ENCODE measurements at places on chromosomes 1 and 21.

- DNase-seq = no peak
Observed at GRCh38 chr21:29642551-29643245, 297.1 kb downstream of the GRIK1 start.

DNA sequence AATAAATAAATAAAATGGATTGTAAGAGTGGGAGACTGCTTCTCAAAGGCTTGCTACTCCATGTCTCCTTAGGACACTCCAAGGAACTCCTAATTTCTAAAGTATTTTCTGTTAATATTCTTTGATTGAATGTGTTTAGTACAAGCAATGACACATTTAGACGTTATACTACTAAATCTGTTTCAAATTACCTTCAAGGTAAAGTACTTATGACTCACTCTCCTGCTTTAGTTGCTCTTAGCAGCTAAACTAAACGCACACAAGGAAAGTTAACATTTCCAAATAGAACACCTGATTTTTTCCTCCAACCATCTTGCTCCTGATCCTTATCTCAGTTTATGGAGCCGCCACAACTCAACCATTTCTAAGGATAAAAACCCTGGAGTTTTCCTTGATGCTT lies 969.8 kb upstream of the ADGRL4 start:
- DNase-seq = peak; percentile 18

DNA sequence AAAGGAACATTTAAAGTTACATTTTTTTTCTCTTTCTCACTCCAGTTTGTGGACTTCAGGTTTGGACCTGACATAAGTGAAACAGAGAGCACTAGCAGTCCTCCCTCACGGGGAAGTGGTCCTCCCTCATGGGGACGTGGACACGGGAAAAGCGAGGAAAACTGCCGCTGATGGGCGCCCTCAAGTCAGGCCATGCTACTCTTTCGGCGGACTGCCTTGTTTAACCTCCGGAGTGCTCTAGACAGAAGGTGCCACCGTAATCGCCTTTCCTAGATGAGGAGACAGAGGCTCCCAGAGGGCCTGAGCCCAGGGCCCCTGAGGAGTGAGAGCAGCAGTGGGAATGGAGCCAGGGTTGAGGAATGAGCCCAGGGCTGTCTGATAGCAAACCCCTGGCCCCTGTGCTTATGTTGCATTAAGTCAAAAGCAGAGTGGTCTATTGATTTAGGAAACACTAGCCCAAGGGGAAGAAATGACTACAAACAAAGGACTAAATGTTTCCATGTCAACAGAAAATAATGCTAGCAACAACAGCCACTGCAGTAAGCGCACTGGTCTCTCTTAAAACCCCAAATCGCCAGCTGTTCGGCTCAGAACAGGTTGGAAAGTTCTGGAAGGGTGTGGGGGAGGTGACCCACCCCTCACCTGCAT lies 84.1 kb downstream of the DMRTB1 start:
- DNase-seq = no peak

DNA sequence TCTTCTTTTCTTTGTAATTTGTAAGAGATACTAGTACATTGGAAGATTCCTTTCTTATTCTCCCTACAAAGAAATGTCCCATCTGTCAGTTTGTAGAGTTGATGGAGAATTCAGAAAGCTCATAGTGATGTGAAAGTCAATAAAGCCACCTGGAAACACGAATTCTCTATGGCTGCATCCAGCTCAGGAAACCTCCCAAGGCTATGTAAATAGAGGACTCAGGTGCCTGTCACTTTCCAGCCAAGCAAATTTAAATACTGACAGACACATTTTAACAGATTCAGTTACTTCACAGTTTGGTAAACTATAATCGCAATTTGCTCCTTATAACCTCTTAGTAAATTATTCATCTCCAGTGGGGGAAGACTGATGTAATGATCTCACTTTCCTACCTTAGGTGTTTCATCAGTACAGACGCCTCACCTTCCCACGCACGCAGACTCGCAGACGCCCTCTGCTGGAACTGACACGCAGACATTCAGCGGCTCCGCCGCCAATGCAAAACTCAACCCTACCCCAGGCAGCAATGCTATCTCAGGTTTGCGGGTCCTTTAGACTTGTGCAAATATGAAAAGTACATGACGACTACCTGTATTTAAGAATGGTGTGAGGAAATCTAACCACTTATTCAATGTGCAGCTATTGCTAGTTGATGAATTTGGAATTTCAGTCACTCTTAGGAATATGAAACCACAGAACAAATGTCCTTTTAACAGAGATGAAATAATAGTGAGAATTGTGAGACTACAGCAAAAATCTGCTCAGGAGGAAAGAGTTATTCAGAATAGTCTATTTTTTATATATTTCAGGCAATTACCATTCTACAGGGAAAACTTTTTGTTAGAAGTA lies 60.6 kb downstream of the PTPRC start:
- peak; percentile 73 for DNase-seq

DNA sequence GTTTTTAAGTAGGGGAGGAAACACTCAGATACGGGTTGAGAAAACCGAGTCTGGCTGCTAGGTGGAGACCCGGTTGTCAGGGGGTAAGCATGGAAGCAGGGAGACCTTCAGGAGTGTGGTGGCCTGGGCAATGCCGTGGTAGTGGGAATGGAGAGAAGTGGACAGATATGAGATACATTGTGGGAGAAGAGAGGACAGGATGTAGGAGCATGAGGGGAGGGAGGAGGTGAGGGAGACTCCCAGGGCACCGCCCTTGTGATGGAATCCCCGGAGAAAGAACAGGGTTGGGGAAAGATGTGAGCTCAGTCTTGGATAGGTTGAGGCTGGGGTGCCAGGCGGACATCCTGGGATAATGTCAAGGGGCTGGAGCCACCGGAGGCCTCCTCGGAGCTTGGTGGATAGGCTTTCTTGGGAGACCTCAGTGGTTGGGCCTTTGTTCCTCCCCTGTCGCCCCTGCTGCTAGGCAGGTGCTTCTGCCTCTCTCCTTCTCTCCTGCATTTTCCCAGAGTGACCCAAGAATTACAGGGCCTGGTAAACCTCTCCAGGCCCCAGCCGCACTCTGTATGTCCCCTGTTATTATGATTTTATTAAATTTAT lies 21.3 kb downstream of the ZNF362 start:
- DNase-seq = no peak

DNA sequence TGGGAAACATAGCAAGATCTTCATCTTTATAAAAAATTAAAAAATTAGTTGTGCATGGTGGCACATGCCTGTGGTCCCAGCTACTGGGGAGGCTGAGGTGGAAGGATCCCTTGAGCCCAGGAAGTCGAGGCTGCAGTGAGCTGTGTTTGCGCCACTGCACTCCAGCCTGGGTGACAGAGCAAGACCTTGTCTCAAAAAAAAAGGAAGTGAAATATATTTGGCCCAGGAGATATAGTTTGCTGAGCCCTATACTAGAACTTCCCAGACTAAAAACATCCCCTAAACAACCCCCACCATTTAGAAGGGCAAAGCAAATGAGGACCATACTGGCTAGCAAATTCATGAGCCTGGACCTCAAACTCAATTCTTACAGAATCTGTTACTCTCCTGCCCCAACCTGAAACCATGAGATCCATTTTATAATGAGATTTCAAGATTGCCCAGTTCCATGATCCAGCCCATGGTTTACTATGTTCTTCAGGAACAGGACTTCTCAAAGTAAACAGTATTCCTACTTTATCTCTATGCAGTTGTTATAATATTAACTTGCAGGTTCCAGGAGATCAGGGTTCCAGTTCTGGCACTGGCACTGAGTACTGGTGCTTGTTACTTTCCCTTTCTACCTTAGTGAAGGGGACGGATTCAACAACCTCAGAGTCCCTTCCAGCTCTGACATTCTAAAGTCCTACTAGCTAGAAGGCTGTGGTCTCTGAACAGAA lies 48.9 kb upstream of the TADA1 start:
- DNase-seq = no peak

- peak; percentile 99 for DNase-seq
Observed at GRCh38 chr1:219660666-219661463, 48.0 kb upstream of the ZC3H11B start.

DNA sequence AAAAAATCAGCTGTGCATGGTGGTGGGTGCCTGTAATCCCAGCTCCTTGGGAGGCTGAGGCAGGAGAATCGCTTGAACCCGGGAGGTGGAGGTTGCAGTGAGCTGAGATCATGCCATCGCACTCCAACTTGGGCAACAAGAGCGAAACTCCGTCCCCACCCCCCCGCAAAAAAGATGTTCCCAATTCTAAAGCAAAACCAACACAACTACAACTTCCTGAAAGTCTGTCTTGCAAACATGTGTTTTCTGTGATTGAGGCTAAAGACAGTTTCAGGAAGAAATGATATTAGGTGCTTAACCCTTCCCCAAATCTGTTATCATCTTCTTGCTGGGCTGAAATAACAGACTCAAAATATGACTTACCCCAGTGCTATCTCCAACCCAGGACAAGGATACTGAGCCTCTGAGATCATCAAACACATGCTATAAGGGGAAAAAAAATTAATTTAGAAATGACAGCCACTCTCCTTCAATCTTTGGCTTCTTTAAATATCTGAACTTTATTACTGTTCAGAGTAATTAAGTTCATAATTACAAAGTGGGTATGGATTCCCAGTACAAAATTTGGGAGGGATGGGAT lies 28.5 kb downstream of the SORT1 start:
- DNase-seq = no peak

DNA sequence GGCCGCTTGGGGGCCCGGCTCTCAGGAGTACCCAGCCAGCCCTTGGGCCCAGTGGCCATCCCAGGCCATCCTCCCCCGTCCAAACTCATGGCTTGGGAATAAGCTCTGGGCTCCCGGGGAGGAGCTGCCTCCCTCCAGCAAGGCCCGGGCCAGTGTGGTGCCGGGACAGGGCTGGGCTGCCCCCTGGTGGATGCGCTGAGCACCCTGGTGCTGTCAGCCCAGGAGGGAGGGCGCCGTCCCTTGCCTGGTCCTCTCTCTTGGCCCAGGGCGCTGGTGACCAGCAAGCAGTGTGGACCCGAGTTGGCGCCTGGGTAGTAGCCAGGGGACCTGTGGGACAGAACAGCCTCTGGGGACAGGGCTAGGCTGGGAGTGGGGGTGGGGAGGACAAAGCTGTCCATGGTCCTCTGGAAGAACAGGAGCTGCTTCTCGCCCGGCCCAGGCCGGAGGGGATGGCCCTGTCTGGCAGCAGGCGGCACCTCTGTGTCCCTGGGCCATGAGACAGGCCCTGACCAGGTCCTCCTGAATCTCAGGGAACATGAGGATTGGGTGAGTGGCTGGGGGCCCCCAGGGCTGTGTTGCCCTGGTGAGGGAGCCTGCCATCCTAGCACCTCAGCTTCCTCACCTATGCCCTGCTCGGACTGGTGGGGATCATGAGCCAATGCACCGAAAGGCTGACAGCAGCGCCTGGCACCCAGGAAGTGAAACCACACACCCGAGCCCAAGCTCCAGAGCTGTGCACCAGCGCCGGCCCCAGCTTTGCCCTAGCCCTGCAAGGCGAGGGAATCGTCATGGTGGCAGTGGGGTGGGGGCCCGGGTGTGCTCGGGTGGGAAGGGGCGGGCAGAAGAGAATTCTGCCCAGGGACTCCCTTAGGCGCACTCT lies 9.4 kb downstream of the MORN1 start:
- peak; percentile 91 for DNase-seq
